ENCODE measurements at places on chromosomes 5 and 9.

- DNase-seq = no peak
Observed at GRCh38 chr5:1827886-1828397, 26.7 kb downstream of the NDUFS6 start.

- DNase-seq = no peak
Observed at GRCh38 chr5:63155310-63155631, 576.7 kb downstream of the LRRC70 start.

DNA sequence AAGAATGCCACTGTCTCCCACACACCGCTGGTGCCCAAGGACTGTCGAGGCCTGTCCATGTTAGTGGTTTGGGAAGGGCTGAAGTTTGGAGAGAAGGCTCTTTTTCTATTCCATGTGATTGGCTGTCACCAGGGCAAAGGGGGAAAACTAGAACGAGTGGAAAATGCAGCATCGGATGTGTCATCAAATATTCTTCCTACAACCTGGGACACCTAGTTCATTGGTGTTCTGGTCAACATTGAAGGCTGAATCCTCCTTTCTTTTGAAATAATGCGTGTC is 53.2 kb downstream of the PIK3R1 start:
- DNase-seq = no peak

GRCh38 chr9:99475401-99476065 is 253.5 kb downstream of the SEC61B start:
- DNase-seq = no peak

DNA sequence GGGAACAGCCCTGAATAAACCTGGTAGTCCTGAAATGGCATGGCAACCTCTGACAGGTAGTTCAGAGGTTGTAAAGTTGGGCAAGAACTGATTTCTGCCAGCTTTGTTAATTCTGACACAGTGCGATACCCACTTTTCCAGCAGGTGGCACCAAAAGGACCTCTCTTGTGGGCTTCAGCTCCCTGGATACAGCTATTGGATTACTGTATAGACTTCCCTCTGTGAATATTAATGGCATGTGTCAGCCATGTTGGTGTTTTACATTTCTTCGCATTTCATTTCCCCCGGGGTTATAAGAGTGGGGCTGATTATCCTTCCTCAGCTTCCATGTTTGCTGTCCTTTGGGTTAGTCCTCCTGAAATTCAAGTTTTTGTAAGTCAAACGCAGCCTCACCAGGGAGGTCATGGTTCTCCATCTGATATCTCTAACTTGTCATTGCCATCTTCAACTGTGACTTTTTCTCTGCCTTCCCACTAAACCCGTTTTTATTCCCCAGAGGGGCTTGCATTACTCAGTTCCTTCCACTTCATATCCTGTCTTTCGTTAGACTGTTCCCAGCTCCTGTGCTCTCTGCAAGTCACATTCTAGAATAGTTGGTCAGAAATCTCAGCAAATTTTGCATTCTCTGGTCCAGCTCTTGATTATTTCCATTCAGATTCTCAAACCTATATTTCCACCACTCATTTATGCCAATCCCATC is 135.6 kb downstream of the LIFR start:
- DNase-seq = no peak

GRCh38 chr9:84261070-84261746 is 79.3 kb downstream of the SLC28A3 start:
- peak; percentile 10 for DNase-seq

DNA sequence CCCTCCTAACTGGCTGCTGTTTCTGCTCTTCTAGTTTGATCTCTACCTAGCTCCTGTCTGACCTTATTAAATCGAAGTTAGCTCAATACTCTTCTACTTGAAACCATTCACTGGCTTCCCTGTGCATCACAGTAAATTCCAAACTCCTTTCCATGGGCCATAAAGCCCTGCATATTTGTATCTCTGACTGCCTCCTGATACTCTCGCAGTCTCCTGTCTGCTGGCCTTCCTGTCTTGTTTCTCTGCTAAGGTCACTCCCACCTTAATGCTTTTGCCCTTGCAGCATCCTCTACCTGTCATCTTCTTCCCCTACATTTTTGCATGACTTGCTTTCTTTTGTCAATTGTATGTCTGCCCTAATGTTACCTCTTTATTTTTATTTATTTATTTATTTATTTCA is 44.8 kb downstream of the SNCAIP start:
- DNase-seq = no peak

DNA sequence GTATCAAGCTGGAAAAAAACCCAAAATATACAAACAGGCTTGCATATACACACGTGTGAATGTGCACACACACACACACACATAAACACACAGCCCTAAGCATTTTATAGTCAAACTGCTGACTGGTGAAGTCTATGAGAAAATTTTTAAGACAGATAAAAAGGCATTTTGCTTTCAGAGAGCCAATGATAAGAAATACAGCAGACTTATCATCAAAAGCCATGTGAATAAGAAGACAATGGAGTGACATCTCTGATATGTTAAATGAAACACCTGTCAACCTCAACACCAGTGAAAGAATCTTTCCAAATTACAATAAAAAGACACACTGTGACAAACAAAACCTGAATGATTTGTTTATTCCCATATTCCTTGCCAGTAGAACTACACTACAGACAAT is 233.3 kb downstream of the CDH9 start:
- DNase-seq = no peak

DNA sequence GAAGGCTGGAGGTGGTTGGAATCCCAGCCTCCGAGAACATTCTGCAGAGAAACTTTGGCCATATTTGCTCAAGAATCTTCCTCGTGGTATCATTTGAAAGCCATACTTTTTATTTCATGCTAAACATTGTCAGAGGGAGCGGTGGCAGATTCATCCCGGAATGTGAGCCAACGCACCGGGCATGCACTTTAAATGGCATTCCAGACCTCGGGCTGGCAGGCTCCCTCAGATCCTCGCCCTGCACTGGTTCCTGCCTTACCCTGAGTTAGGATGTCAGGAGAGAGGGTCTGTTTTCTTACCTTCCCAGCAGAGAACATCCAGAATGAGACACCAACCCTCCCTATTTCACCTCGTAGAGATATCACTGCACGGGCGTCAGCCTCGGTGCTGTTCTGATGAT is 33.8 kb downstream of the GDNF start:
- DNase-seq = no peak

- no peak for DNase-seq
Observed at GRCh38 chr9:109027176-109027575, 13.9 kb upstream of the CTNNAL1 start.

GRCh38 chr5:5584236-5584745 is 161.8 kb downstream of the ICE1 start:
- DNase-seq = no peak

GRCh38 chr9:31604531-31604930 is 779.9 kb upstream of the ACO1 start:
- DNase-seq = no peak

DNA sequence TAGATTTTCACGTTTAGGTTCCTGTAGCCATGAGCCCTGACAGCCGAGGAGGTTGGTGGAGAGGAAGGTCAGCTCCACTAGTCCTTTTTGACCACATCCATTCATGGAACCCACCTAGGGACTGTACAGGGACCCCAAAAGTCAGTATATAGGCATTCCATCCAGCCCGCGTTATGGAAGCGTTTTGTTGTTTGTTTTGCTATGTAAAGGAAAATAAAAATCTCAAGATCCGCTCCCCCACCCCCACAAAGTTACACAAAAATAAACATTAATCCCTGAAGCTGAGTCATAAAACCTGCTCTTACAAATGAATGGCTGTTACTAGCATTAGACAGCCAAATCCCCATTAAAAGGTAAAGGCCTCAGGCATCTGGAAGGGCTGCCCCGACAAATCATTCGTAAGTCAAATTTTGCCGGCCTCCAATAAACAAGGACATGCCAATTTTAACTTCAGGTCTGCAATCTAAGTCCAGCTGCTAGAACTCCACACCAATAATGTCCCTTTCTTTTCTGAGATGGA is 292.9 kb downstream of the MED10 start:
- no peak for DNase-seq

- DNase-seq = no peak
Observed at GRCh38 chr9:21744841-21745240, 57.6 kb upstream of the MTAP start.

DNA sequence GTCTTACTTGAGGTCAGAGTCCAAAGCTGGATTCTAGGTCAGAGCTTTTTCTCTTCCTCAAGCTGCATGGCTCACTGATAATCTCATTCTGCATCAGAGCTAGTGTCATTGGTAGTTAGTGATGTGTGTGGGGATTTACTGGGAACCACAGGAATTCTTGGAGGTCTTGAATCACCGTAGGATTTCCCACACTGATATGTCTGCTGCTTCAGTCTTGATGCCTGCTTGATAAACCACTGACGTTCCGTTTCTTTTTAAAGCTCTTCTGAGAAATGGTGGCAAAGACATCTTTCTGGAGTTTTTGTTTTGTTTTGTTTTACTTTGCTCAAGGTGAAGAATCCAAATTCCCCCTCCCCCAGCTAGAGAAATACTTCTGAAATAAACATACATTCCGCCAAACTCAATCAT is 1.2 kb upstream of the GARIN3 start:
- DNase-seq = no peak

DNA sequence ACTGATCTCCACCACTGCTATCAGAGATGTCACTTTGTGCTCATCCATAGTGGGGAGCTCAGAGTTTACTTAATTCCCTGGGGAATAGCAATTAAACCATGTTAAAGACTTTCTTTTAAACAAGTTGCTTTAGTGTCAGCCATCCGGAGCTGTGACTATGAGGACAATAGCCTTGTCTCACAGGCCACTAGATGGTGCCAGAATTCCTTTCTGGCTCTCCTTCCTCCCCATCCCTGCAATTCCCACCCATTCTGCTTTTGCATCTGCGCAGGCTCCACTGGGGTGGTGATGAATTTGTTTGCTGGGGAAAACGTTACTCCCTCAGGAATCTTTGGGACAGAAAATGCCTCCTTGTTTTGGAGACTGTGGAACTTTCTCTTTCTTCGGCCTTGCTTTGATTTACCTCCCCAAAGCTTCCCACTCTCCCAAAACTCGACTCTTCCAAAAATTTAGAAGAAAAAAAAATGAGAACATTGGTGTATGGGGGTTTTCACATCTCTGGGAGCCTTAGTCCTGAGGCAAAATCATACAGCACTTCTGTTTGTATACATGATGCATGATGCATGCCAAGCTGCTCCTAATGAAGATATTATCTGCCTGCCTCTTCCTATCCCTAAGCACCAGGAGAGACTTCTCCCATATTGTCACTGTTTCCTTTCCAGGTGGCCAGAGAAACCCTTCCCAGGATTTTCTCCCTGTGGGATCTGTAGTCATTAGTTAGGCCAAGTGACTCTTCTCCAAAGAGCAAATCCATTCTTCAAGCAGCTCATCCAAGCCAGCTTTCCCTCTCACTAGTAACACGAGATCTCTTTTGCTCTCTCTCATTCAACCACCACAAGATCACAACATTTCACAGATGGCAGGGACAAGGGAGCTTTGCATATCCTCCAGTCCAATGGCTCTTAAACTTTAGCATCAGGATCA is 466.1 kb downstream of the TLR4 start:
- no peak for DNase-seq

- no peak for DNase-seq
Observed at GRCh38 chr9:12813960-12814876, 39.4 kb downstream of the LURAP1L start.

DNA sequence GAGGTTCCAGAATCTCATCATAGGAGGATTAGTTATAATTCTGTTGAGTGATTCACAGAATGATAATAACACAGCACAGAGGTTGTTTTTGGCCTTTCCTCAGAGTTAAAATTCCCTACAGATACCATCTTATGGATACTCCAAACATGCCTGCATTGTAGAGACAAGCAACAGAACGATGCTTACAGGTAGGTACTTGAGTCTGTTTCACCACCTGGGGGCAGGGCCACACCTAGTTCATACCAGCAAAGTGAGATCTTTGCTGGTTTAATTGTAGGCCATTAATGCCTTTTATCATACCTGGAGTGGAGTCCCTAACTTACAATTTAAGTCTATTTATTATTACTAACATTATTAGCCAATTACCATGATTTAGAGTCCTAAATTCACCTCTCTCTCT is 416.5 kb upstream of the TLE4 start:
- no peak for DNase-seq

DNA sequence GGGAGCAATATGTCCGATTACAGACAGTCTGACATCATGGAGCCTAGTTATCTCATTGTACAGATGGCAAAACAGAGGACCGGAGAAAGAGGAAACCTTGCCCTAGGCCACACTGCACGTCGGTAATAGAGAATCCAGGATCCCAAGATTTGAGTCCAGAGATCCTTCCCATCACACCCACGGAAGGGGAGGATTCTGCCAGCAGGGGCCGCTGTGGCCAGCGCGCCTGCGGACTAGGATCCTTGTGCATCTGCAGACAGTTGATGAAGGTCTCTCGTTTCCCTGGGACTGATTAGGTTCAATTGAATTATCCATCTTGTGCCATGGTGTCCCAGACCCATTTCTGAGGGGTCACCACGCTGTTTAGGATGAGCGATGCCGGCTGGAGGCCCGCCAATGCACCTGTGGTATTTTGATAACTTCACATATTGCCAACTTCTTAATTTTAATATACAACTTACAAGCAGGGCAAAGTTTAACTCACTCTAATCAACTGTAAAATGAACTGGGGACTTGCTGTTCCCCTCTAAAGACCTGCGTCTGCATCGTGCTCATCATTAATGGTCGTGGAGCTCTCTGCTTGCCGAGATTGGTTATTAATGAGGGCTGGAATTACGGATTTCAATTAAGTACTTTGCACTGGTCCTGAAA is 592.7 kb upstream of the BRINP1 start:
- no peak for DNase-seq

DNA sequence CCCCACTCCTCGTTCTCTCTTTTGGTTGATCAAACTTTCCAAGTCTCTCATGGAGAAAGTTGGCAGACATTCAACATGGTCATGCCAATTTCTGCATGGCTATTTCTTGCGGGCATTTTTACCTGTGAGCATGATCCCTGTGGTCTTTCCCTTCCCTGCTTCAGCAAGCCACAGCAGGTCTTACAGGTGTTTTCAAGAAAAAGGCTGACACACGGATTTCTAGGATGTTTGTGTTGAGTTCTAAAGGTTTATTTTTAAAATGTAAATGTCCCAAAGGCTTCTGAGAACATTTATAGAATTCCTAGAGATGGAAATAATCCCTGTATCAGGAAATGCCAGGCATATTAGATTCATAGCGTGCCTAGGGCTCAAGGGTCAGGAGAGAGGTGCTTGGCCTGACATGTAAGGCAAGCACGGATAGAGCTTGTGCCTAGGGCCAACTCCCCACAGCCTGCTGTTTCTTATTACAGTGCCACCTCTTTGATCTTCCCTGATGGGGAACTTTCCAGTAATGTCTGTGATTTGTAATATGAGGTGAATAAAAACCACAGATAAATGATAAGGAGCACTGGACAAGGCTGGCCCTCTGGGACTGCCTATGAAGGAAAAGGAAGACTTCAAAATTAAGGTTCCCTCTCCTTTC is 79.8 kb downstream of the MUSK start:
- DNase-seq = no peak

DNA sequence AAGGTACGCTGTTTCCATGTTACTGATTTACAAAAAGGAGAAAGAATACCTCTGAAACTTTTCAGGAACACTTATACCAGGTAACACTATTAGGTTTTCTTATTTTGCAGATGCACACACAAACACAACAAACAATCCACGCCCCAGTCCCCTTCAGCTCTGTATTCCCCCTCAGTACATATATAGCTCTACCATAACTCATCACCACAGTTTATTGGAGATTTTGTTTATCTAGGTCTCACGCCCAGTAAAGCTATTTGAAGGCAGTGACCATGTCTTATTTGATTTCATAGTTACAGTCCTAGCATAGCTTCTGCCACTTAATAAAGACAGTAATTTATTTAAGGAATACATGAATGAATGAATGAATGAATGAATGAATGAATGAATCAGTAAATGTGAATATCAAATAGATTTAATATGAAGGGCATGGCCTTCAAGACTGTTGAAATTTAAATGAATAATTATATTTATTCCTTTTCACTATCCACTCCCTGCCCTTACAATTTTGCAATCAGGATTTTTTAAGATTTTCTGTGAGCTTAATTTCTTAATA is 32.9 kb downstream of the INVS start:
- no peak for DNase-seq

All from activated CD4-positive, alpha-beta T cell treated with anti-CD3 and anti-CD28 coated beads, Interleukin-2, amount 50 U/mL, for 24 hours (primary cell).